ENCODE measurements at places on chromosomes 7 and 10.

GRCh38 chr7:112172870-112173567, 33.2 kb downstream of the DOCK4 start:
- no peak for DNase-seq

DNA sequence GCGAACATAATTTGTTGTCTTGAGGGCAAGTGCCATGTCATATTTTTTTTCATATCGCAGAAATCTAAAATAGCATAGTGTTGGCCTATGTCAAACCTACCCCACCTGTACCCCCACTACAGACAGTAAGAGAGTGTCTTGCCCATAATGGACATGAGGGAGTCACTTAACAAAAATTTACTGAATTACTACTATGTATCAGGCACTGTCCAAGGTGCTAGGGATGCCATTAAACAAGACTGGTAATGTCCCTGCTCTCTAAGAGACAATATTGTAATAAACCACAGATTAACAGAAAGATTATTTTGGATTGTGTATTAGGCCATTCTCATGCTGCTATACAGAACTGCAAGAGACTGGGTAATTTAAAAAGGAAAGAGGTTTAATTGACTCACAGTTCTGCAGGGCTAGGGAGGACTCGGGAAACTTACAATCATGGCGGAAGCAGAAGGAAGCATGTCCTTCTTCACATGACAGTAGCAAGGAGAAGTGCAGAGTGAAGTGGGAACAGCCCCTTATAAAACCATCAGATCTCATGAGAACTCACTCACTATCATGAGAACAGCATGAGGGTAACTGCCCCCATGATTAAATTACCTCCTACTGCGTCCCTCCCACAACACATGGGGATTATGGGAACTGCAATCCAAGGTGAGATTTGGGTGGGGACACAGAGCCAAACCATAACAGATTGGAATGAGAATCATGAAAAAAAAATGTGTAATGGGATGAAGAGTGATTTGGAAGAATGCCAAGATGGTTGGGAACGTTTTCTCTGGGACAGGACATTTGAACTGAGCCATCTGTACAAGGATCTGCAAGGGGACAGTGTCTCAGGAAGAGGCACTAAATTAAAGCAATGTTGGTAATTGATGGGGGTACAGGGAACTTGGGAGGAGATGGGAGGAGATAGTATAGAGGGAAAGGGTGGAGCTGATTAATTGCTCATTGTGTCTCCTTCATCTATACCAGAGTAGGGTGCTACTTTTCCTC, 108.5 kb downstream of the FAM107B start:
- no peak for DNase-seq

- no peak for DNase-seq
Observed at GRCh38 chr10:26621243-26621888, 76.1 kb upstream of the PDSS1 start.

DNA sequence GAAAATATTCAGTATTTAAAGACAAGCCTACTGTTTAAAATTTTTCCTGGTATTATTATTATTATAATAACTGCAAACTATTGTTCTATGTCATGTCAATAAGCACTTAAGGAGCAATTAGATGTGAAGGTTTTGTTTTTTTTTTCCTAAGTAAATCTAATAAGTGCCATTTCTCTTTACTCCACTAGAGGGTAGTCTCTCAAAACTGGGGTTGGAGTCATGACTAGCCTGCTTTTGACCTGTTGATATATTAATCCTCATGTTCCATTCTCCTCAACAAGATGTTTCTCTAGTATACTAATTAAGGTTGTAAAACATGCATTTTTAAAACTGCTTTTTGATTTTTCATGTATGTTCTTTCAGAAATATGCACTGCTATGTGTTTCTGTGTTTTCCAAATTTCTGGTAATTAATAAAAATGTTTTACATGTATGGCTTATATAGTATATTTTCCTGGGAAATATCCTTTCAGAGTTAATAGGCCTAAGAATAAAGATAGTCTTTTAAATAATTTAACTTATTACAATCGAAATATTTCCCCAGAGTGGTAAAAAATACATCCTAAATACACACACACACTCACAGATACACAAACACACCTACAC, 1.0 kb upstream of the LRRN3 start:
- DNase-seq: no peak

All from fibroblast of skin of left quadriceps (primary cell).